ENCODE measurements at places on chromosomes 5 and 9. TPM values are rescaled to one million over a fixed set of nuclear protein-coding genes. Genes with fewer than 3 reads are reported as not detected.

DNA sequence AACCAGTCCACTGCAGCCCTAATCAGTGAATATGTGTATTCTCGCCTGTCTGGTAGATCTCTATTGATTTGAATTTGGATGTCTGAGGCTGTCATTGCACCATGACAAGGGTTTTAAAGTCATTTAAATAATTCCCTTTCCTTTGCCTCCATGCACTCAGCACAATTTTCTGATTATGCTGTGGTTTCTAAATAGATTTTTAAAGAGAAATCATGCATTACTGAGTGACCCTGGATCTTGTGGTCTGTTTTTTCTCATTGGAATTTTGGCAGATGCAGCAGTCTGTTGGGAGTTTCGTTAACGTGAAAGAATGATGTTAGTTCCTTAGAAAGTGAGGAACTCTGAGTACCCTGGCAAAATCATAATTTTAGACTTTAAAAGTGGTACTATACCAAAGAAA is 396.0 kb downstream of the LRRC70 start:
- no peak for DNase-seq

GRCh38 chr5:67095346-67096171 is 101.0 kb downstream of the CD180 start:
- peak; percentile 90 for DNase-seq

DNA sequence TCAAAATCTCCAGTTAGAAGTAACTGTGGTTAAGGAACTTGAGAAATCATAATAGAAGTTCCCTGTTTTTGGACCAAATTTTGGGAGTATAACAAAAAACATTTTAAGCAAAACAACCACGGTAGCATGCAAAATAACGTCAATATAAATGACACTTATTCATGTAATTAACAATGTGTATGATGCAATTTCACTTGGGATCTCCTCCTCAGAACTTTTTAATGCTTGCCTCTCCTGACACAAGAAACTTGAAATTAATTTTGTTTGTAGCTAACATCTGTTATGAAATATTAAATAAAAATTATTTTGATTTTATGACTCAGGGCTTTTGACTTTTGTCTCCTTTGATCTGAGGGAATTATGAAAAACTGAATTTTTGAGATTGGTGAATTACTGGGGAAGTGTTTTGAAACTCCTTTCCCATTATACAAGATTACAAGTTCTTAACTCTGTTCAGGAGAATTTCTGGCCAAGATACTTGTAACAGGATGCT is 149.7 kb downstream of the ATP10B start:
- no peak for DNase-seq

GRCh38 chr5:179065703-179066102 is 5.5 kb downstream of the ZNF354C start:
- DNase-seq, result no peak

DNA sequence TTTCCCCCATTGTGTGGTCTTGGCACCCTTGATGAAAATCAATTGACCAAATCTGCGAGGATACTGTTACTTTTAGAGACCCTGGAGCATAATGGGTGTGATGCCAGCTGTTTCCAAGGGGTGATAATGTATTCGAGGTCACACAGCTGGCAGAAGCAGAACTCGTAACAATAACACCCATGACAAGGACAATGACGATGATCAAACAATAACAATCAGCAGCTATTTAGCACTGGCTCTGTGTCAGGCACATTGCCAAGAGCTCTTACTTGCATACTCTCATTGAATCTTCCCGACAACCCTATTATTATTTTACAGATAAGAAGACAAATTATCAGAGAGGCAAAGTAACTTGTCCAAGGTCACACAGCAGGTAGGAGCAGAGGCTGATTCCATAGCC is 223.7 kb upstream of the MSX2 start:
- no peak for DNase-seq

DNA sequence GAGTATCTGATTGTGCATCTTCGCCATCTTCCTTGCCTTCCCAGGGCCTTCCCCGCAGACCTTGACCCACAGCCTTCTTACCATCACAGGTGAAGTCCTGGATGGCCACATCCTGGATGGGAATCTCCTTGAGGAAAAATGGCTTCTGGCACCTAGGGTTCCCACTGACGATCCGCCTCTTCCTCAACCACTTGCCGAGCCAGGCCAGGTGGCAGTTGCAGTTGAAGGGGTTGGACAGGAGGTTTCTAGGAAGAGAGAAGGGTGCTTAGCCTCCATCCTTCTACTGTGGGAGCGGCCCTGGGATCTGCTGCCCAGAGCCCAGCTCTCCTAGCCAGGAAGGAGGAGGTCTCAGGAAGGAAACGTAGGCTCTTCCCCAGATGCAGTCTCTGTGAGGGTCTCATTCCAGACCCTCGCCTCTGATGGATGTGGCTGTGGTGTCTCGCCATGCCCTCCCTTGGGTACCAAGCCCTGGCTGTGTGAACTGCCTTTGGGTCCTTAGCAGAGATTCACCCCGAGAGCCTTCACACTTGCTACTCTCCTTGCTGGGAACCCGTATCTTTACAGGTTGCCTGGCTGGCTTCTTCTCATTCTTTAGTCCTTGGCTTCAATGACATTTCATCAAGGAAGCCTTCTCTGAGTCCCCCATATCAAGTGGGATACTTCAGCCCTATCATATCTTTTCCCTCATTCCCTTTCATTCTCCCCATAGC is 170.4 kb upstream of the PANK3 start:
- DNase-seq, result no peak

DNA sequence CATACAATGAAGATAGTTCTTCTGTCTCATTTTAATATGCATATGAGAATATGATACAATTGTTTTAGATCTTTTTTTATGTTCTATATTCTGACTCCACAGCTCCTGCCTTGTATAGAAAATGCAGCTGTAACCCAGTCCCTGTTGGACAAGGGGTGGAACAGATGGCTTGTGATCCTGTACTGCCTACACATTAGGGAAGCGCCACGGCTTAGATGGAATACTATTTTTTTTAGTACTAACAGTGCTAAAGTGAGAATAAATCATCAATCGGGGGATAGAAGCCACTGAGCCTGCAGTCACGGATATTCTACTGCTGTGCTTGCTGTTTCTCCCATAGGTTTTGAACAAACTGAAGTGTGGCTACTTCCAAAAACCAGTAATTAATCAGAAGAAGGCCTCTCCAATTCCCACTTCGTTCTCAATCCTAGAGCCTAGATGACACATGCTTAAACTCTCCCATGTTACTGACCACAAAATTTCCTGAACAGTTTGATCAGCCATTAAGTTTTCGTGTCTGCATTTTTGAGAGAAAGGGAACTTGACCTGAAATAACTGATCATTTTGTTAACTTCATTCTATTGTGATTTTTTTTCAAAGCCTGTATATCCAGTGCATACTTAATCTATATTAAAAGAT is 150.3 kb downstream of the CDH18 start:
- no peak for DNase-seq

DNA sequence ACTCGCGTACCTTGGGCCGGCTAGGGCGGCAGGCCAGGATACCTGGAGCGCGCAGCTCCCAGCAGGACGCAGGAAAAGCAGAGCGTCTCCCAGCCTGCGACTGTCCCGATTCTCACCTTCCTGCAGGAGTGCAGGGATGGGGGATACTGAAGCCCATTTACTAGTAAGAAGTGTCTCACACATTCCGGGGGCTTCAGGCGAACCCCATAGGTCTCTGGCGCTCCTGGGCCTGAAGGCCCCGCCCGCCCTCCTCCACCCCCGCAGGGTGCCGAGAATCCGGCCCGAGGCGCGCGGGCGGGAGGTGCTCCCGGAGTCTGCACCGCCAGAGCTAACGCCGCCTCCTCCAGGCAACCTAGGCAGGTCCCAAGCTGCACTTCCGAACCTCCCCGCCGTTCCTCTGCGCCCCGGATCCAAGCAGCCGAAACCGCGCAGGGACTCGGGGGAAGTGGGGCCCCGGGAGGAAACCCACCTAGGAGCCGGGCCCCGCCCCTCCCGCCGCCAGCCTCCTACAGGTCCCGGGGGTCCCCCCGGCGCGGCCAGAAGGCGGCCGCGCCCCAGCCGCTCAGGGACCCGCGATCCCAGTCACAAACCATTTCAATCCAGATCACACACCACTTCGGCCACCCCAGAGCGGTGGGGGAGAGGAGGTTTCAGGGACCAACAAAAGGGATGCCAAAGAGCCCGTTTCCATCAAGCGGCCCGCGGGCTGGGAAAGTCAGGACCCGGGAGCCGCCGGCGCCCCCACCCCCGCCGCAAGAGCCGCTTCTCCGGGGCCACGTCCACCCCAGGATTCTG is 1.2 kb downstream of the ROR2 start:
- peak; percentile 92 for DNase-seq

GRCh38 chr5:139696167-139696893 is 48.2 kb downstream of the CXXC5 start:
- DNase-seq, result peak; percentile 63

DNA sequence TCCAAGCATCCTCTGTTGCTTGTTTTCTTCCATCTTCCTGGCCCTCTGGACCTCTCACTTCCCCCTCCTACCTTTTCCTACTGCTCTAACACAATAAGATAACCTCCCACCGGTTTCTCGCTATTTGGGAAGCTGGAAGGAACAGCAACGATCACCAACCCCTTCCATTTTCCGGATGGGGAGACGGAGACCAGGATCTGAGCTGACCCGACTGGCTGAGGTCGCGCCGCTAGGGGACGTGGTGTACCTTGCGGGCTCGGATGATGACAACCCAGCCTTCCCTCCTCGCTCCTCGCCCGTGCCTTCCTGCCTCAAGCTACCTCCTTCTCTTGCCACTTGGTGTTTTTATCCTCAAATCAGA is 1.9 kb downstream of the LPAR1 start:
- peak; percentile 88 for DNase-seq

- DNase-seq, result no peak
Observed at GRCh38 chr5:16528382-16529110, 62.9 kb upstream of the ZNF622 start.

- no peak for DNase-seq
Observed at GRCh38 chr9:36119476-36119875, 17.1 kb upstream of the GLIPR2 start.

- DNase-seq, result no peak
Observed at GRCh38 chr5:77437194-77437593, 54.9 kb downstream of the WDR41 start.

DNA sequence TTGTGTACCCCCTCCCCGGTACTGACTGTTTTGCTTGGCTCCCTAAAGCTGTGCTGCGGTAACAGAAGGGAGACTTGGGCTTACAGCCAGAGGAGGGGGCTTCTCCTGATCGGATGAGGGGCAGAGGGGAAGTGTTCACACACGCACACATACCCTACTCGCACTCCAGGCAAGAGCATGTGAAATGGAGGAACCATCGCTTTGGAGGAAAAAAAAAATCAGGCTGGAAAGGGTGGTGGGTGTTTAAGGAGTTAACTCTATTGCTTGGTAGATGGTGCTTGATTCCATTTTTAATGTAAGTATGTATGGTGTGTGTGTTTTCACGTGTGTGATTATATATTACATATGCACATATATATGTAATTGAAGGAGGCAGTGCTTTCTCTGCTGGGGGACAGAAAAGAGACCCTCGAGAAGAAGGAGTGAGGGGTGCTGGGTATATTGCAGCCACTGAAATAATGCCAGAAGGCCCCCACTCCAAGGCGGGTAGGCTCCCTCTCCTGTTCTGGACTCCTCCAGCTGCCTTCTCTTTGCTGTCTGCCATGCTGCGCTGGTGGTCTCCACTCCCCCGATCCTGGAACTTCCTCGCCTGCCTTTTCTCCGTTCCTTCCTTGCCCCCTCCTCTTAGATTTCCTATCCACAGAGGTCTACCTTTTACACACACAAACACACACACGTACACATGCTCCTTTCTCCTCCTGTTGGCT is 721 bp downstream of the GRIA1 start:
- no peak for DNase-seq

DNA sequence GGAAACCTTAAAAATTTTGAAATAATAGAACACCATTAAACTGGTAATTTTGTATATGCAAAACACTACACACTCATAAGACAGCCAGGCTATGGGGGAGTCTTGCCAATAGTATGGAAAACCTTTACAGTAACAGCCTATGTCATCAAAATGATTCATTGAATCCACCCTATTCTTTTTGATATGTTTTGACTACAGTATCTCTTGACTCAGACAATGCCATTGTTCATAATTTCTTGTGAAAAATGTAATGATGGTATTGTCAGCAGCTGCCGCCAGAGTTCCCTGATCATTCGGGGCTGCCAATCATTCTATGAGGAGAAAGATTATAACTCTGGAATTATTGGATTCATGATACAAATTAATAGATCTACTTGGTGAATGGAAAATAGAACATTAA is 101.4 kb upstream of the POC5 start:
- DNase-seq, result no peak

DNA sequence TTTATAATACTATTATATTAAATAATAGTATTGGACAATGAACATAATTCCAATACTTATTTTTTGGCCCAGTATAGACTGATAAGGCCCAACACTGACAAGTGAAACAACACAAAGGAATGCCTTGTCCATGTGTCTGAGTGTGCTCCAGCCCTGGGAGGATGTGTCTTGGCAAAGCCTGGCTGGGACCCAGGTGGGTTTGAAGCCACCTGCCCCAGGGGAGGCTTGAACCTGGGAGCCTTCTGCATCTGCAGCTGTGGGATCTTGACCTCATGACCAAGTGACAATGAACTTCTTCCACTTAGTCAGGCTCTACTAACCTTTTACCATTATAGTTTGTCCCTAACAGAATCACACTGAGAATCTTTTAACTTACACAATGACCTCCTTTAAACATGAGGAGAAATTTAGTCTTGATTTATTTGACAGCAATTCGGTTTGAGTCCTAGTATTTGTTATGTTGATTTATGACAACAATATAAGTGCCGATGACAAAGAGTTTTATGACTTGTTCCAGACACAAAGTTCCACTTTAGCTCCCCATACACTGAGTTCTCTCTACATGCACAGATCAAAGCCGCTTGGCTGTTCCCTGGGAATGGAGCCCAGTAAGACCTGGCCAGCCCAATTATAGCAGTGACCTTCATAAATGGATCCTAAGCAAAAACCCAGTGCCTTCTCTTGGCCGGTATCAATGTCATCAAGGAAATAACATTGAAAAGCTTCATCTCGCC is 294.5 kb downstream of the CTNND2 start:
- no peak for DNase-seq

DNA sequence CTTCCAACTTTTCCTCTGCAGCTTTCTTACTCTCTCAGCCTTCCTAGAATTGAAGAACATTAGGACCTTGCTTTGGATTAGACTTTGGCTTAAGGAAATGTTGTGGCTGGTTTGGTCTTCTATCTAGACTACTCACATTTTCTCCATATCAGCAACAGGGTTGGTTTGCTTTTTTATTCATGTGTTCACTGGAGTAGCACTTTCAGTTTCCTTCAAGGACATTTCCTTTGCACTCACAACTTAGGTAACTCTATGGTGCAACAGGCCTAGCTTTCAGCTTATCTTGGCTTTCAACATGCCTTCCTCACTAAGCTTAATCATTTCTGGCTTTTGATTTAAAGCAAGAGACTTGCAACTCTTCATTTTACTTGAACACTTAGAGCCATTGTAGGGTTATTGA is 153.1 kb downstream of the CCDC192 start:
- no peak for DNase-seq

CMBL gene
- total RNA-seq, result 10.0 TPM

PCDHB14 gene
- total RNA-seq, result 9.4 TPM

LSM11 gene
- total RNA-seq, result 16.4 TPM

FBP2 gene
- not detected for total RNA-seq

HTR1A gene
- total RNA-seq, result not detected

KDM3B gene
- total RNA-seq, result 56.4 TPM
